ENCODE measurements at places on chromosomes 4 and X.

GRCh38 chr4:184313702-184314659 lies 96.3 kb upstream of the ENPP6 start:
- DNase-seq = peak; percentile 82

GRCh38 chr4:139641218-139641617 lies 24.4 kb upstream of the MGST2 start:
- no peak for DNase-seq

DNA sequence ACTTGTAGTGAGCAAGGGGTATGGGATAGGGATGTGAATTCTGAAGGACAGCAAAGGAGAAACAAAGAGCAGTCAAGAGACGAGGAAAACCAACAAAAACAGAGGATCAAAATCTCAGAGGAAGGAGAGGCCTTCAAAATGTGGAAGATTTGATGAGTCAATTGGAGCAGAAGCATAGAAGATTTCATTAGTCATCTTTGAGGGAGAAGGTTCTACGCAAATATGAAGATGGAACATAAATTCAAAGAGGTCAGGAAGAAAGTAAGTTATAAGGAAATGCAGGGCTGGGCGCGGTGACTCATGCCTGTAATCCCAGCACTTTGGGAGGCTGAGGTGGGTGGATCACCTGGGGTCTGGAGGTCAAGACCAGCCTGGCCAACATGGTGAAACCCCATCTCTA lies 35.4 kb downstream of the MID2 start:
- DNase-seq = no peak

- DNase-seq = no peak
Measured at GRCh38 chrX:20254712-20255299, 11.9 kb downstream of the RPS6KA3 start.

GRCh38 chr4:2510351-2511259 lies 25.8 kb upstream of the FAM193A start:
- DNase-seq = no peak

GRCh38 chr4:118280501-118281218 lies 72.1 kb downstream of the PRSS12 start:
- no peak for DNase-seq

DNA sequence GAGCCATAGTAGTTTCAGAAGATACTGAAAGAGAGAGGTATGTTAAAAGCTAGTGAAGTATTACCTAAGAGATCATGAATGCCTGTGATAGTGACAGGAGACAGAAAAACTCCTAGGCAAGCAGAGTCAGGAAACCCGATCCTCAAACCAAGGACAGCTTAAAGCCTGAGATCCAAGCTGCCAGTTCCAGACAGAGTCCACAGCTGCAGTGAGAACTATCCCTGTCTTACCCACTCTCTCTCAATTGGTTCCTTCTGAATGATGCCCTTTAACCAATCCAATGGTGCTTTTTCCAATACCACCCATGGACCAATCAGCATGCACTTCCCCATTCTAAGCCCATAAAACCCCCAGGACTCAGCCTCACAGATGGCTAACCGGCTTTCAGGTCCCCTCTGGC lies 90.4 kb upstream of the PCDH10 start:
- DNase-seq = no peak

GRCh38 chrX:97211070-97211469 lies 327.4 kb downstream of the RPA4 start:
- no peak for DNase-seq

DNA sequence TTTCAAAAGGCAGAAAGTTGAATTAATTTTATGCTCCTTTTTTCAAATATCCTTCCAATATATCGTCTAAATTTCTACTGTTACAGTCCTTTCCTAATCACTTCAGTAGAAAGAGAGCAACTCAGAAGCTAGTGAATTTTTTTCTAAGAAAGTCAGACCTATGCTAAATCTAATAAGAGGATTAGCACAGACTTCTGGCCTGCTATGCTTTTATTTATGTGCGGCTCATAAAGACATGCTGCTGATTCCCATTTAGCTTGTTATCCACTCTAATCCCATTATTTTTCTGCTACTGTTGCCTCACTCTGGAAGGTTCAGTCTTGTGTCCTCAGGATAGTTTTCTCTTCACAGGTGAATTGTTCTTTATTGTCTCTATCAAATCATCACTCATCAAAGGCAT lies 473.5 kb upstream of the FAM241A start:
- DNase-seq = no peak

DNA sequence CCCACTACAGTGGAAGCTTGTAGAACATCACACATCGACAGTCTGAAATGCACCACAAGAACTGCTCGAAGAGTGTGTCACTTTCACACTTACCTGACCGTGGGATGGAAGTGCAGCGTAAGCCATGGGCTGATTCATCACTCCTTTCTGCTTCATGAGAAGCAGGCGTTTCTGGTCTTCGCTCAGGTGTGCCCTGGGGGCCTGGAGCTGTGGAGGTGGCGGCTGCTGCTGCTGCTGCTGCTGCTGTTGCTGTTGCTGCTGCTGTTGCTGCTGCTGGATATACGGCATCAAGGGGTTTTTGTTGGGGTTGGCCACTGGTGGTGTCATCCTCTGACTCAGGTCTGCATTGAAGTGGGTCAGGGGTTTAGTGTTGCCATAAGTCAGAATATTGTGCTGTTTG lies 223.6 kb downstream of the MGST2 start:
- DNase-seq = no peak

DNA sequence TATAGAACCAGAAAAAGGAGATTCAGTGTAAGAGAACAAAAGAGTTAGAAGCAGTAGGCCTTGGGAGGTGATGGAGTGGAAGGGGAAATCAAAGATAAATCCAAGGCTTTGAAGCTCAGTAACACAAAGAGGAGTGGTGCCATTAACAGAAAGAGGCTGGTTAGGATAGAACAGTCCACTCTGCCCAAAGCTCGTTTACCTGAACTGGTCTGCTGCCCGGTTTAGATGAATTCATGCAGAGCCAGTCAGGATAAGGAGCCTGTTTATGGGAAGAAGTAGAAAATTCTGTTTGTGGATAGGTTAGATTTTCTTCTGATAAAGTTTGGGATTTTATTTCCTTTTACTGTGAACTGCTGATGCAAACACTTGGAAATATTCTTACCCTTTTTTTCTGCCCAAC lies 80.6 kb downstream of the HMGB2 start:
- DNase-seq = no peak

DNA sequence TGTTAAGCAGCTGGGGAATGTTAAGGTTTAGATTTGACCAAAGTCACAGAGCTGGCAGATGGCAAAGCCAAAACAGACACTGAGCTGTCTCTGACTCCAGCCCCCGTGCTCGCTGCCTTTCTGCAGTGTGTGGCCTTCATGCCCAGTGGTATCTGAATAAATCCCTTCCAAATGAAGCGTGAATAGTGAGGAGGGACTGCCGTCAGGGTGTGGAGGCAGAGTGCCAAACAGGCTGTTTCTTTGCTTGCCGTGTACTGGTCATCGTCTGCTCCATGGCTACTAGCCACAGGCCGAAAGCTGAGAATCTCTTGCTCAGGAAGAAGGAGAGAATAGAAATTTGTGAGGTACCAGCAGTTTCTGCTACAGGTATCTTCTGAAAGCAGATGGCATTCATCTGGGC lies 19.7 kb downstream of the PRIMPOL start:
- DNase-seq = no peak

GRCh38 chr4:53494851-53495250 lies 96.4 kb downstream of the LNX1 start:
- no peak for DNase-seq

DNA sequence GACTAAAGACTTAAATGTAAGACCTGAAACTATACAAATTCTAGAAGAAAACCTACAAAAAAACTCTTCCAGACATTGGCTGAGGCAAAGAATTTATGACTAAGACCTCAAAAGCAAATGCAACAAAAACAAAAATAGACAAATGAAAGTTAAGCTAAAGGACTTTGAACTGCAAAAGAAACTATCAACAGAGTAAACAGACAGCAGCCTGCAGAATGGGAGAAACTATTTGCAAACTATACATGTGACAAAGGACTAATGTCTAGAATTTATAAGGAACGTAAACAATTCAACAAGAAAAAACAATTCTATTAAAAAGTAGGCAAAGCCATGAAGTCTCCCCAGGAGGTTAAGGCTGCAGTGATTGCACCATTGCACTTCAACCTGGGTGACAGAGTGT lies 9.1 kb downstream of the FAM47E start:
- DNase-seq = no peak

DNA sequence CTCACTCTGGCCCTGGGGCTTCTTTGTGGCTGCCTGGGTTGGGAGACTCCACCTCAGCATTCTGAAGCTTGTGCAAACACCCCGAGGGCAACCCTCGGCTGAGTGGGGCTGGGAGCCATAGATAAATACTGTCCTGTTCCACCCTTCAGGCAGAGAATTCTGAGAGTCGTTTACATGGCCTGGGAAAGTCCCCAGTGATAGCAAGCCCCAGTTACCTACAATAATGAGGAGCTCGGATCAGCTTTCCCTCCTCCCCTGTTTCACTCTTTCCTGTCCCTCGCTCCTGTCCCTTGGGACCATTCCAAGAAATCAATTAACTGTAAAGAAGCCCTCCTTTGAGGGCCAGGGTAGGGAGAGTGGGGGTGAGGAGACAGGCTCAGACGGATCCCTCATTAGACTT lies 31.6 kb upstream of the DDX3X start:
- no peak for DNase-seq

DNA sequence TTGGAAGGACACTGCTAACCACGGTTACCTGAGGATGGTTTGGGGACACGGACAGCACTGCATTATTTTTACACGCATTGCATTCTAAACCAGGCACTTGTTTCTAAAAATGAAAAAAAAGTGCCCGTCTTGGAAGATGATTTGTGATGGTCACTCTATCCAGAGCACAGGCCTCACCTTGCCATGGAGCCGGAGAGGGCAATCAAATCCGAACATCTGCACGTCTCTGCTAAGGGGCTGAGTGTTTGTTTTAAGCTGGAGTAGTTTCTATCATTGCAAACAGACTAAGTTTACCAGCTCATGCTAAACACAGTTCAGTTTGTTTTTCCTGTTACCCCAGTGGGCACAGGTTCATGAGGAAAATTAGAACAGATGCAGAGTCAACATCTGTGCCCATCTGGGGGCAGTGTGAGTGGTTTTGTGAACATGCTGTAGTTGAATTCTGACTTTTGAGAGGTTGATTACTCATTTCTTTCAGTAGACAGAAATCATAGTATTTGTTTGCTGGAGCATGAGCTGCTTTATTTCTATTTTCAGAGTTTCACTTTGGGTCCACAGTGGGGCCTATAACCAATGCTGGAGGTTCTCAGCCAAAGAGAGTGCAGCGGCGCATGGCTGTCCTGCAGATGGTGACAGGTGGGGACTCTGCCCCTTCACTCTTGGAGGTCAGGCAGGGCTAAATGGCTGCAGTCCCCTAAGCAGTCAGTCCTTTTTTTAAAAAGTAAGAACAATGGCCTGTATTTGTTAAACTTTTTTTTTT lies 65.4 kb upstream of the ENPP6 start:
- DNase-seq = peak; percentile 84

DNA sequence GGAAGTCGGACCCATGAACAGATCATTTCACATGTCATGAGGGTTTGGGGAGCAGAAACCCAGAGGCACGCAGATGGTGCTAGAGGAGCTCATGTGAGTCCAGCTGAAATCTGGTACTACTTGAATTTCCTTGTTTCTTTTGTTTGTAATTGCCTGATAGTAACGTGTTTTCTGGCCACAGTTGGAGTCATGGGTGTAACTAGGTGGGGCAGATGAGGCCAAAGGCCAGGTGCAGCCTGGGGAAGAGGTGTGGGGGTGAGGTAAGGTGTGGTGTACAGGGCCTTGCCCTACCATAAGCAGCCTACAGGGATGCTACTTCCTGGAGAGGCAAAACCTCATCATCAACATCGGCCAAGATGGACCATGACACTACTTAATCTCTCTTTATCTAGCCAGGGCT lies 271.4 kb downstream of the PTTG2 start:
- DNase-seq = no peak

DNA sequence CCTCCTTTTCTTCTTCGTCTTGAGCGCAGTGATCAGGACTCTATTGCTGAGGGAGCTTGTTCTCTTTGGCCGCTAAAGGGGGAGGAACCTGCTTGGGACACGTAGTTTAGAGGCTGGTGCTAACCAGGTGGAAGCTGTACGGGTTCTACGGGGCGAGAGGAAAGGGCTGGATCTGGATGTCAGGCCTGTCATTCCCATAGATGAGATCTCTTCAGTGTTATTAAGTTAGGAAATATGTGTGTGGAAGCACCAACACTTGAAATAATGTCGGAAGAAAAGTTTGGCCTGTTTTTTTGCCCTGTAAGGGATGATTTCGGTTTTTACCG lies 643 bp downstream of the SRP72 start:
- no peak for DNase-seq

DNA sequence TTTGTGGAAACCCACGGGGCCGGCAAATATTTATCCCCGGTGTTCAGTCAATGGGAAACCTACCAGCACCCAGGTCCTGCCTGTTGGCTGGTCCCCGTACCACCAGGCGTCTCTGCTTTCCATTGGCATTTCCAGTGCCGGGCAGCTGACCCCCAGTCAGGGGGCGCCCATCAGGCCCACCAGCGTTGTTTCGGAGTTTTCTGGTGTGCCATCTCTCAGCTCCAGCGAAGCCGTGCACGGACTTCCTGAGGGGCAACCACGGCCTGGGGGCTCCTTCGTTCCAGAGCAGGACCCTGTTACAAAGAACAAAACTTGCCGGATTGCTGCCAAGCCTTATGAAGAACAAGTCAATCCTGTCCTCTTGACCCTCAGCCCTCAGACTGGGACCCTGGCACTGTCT lies 32.7 kb downstream of the BCORL1 start:
- no peak for DNase-seq

- DNase-seq = no peak
Measured at GRCh38 chr4:52942936-52943335, 80.8 kb downstream of the RASL11B start.

DNA sequence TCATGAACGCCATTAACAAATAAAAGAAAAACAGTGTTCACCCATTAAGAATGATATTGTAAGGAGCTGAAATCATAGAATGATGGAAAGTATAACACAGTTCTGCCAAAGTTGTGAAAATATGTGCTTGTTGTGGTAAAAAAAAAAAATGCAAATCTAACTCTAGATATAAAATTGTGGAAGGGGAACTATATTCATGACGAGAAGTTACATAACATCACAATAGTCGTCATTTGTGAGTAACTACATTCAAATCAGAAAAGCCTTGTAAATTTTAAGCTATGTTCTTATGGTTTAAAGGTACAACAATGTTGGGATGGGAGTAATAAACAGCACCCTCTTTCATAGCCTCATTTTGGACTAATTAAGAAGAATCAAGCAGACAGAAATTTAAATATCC lies 57.6 kb upstream of the PRDM8 start:
- DNase-seq = no peak

Data from GM06990 (cell line).